A549 treated with CpdA at 1 μM for 4 hours (cell line): ENCODE measurements at places on chromosomes 5 and 9. TPM values are rescaled to one million over a fixed set of nuclear protein-coding genes. Genes with fewer than 3 reads are reported as not detected.

CCL19 gene
- total RNA-seq: not detected in 5 replicates

DNM1 gene
- 82.3 to 102 TPM (median 86.9 TPM) in 5 replicates for total RNA-seq

PCDHA9 gene
- total RNA-seq: not detected in 5 replicates

SPINK13 gene
- total RNA-seq: not detected in 5 replicates

FOXD4L6 gene
- 0.06 TPM in 1 of 5 replicates, not detected in the others for total RNA-seq

ZFP62 gene
- 8.7 to 10.4 TPM (median 9.4 TPM) in 5 replicates for total RNA-seq

NTRK2 gene
- 0.02 to 0.04 TPM (median 0.03 TPM) in 3 of 5 replicates, not detected in the others for total RNA-seq

SEMA6A gene
- 0.07 to 0.21 TPM (median 0.13 TPM) in 5 replicates for total RNA-seq

IQGAP2 gene
- total RNA-seq: 1.1 to 1.7 TPM (median 1.3 TPM) in 5 replicates

PTPRD gene
- 0.17 to 0.42 TPM (median 0.20 TPM) in 5 replicates for total RNA-seq

MPDZ gene
- 12.1 to 18.4 TPM (median 14.2 TPM) in 5 replicates for total RNA-seq

SLC6A18 gene
- total RNA-seq: not detected in 5 replicates

ANKRD20A1 gene
- total RNA-seq: 0.28 to 1.9 TPM (median 0.84 TPM) in 5 replicates

CLTB gene
- 65.7 to 111 TPM (median 105 TPM) in 5 replicates for total RNA-seq

FCN1 gene
- total RNA-seq: not detected in 5 replicates

ANKRD34B gene
- total RNA-seq: 0.07 to 0.13 TPM (median 0.12 TPM) in 3 of 5 replicates, not detected in the others

LEAP2 gene
- total RNA-seq: 0.87 to 1.7 TPM (median 1.5 TPM) in 5 replicates

CCDC183 gene
- 0.20 to 0.83 TPM (median 0.45 TPM) in 5 replicates for total RNA-seq

ARL14EPL gene
- 0.07 to 0.69 TPM (median 0.39 TPM) in 5 replicates for total RNA-seq

UNC5A gene
- total RNA-seq: 0.22 to 0.39 TPM (median 0.30 TPM) in 5 replicates

IFNA2 gene
- not detected in 5 replicates for total RNA-seq
